ENCODE measurements at places on chromosomes 2 and 18.

DNA sequence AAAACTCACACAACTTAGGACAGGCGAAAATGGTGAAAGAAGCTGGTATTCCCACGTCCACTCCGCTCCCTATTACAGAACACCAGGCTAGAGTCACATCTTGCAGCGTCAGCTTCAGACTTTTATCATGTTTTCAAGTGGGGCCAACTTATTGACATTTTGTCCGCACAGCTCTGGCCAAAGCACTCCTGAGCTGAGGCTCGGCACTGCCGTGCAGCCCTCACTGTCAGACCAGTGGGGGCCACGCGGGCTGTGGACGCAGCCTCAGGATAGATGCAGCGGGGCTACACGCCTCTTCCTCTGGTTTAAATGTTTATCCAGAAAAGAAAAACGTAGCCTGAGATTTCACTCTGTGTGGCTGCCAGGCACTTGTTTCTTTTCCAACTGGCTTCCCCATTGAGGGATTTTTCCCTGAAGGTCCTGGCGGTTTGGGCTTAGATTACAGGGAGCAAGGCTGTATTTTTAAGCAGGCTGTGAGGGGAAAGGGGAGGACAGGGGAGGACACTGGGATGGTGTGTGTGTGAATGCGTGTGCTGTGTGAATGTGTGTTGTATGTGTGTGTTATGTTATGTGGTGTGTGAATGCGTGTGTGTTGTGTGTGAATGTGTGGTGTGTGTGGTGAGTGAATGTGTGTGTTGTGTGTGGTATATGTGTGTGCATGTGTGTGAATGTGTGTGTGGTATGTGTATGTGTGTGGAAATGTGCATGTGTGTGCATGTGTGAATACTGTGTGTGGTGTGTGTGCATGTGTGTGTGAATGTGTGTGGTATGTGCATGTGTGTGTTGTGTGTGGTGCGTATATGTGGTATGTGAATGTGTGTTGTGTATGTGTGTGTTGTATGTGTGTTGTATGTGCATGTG, 267.6 kb downstream of the DCDC2C start:
- DNase-seq, result no peak

DNA sequence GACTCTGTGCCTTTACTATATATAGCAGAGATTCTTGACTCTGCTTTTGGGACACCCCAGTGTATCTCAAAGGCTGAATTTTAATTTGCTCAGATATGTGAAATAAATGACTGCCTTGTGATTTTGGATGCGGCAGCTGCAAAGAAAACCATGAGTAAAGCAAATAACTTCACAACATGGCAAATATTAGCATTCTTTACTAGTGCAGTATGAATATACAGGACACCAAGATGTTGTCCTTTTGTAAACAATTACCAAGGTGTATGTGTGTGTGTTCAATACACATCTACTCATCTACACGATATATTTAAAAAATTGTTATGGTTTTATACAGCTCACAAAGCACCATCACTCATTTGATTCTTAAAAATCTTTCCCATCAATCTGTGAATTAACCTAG, 70.6 kb upstream of the TCF4 start:
- no peak for DNase-seq

- no peak for DNase-seq
These were observed 8.4 kb upstream of the SP9 start for GRCh38 chr2:174326161-174327020.

GRCh38 chr18:58611395-58612131, 17.3 kb downstream of the ALPK2 start:
- DNase-seq, result no peak

GRCh38 chr2:191739194-191739593, 61.3 kb downstream of the NABP1 start:
- no peak for DNase-seq

DNA sequence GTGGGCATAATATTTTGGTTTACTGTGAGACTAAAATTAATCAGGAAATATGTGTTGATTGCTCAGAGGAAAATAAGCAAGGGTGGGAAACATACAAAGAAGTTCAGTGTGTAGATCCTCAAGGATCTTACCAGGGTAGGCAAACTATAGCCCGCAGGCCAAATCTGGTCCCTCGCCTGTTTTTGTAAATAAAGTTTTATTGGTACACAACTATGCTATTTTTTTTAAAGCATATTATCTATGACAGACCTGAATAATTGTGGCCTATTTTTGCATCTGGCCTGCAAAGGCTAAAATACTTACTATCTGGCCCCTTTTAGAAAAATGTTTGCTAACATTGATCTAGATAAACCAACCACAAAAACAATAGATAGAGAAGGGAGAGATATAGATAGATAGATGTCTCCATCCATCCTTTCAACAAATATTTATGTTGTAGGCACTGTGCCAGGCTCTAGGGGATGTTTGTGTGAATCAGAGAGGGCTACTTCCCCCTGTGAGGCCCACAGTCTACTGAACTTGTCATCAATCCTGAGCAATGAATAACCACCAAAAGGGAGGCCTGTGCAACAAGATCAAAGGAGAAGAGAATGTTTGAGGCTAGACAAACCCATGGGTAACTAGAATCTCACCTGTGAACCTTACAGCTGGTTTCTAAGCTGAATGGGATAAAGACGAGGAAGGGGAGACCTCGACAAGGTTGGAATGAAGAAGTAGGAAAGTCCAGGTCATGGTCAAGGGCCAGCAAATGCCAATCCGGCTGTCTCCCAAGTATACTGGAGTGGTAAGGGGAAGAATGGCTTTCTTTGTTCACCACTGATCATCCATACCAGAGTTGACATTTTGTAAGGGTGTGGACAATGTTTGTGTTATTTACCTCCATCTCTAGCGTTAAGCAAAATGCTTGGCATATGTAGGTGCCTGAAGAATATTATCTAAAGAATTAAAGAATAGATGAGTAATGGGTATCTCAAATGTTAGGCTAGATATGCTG, 23.6 kb downstream of the ALPK2 start:
- DNase-seq, result no peak

- peak; percentile 12 for DNase-seq
These were observed 115.7 kb downstream of the ZNF385B start for GRCh38 chr2:179745635-179746256.

- no peak for DNase-seq
These were observed 45.9 kb downstream of the THUMPD2 start for GRCh38 chr2:39733070-39733674.

- no peak for DNase-seq
These were observed 93.0 kb upstream of the ATL2 start for GRCh38 chr2:38470115-38470514.

DNA sequence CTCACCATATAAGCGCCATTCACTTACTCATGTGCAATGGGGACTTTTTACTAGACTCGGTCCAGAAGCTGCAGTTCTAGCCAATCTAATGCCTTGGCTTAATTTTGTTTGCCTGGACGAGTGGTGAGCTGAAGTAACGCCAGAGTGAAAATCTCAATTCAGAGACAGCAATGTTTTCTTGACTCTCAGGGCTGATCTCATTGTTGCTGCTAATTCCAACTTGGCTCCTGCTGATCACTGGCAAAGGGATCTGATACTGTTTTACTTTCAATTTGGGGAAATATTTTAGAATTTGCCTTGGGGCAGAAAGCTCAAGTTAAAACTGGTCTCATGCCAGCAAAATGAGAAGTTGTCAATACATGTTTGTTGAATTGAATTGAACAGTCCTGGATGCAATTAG, 906.6 kb upstream of the CDH2 start:
- DNase-seq, result no peak

DNA sequence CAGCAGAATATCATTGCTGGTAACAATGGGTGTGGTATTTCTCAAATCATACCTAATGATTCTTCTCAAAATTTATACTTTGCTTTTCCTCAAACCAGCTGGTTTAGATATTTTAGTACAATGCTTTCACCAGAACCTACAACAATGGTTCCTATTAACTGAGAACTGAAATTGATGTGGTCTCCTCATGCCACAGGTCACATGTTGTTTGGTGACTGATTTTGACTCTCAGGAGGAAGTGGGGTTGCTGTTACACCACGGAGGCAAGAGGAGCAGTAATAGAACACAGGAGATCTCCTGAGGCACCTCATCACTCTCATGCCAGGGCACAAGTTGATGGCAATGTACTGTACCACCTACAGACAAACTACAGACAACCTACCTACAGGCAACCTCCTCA, 3.0 kb upstream of the CEP68 start:
- no peak for DNase-seq

DNA sequence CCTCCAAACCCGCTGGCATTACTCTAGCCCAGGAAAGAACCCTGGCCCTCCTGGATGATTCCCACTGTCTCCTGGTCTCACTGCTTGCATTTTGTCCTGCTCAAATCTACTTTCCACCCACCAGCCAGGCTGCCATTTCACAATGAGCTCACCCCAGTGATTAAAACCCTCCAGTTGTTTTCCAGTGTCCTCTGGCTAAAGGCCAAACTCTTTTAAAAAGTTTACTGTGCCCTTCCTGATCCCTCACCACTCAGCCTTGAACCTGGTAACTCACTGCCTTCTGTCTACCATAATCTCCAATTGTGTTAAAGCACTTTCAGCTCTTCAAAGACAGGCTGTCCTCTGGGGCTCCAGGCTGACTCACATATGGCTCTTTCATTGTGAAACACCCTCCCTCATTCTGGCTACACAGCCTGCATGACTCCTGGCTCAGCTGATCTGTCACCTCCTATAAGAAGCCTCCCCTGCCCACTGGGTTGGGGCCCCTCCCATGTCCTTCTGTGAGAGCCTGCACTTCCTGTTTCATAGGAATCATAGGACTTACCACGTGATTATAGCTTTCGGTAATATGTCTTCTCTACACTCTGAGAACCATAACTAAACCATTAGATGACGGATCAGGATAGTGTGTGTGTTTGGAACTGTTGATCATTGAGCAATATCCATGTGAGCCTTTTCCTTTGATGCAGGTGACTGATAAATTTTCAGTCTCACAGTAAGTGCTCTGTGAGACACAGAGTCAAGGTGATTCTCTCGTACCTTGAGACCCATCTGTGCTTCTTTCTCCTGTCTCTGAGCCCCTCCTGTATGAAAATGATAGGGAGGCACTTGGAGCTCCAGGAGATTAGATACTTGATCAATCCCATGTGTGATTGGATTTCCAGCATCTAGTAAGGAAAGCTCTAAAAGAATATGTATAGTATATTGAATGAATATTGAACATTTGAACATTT, 590.8 kb upstream of the ID2 start:
- DNase-seq, result no peak

DNA sequence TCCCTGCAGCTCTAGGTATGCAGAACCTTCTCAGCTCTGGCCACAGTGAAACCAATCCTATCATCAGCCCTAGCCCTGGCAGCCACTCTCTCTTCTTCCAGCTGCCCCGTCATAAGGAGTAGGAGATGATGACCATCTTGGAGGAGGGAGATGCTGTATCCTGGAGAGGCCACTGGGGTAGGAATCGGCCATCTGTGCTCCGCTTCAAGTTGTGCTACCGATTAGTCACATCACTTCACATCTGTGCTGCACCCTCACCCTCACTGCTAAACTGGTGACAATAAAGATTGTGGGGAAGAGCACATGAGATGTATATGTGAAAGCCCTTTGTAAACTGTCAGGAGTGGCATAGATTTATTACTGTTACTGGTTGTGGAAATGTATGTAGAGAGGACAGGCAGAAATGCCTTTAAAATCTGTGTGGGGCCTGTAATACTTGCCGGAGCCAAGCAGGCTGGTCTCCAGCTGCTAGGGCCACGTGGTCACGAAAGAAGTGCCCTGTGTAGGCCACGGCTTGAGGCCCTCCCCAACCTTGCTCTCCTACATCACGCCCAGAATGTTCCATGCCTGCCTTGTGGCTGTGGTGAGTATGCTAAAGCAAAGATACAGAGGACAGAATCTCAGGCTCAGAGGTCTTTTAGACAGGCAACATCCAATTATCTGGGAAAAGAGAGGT, 236.8 kb downstream of the CLIP4 start:
- no peak for DNase-seq

GRCh38 chr2:14451312-14451711, 181.2 kb upstream of the LRATD1 start:
- DNase-seq, result no peak

- no peak for DNase-seq
These were observed 115.2 kb downstream of the RAB3GAP1 start for GRCh38 chr2:135167273-135167672.

DNA sequence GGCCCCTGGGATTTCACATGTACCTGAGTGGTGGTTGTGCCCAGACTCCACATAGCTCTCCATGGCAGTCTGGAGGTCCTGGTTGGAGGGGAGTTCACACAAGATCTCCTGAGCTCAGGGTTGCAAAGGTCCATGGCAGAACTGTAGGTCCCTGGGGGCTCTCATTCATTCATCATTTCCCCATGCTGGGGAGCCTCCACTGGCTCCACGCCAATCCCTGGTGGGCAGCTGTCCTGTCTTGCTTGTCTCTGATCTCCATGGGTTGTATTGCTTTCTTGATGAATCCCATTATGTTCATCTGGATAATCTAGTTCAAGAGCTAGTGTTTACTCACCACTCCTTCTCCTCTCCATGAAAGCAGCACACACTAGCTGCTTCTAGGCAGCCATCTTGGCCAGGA, 42.4 kb downstream of the ZSWIM2 start:
- no peak for DNase-seq

- DNase-seq, result no peak
These were observed 1275.3 kb downstream of the LRP1B start for GRCh38 chr2:140855471-140855870.

DNA sequence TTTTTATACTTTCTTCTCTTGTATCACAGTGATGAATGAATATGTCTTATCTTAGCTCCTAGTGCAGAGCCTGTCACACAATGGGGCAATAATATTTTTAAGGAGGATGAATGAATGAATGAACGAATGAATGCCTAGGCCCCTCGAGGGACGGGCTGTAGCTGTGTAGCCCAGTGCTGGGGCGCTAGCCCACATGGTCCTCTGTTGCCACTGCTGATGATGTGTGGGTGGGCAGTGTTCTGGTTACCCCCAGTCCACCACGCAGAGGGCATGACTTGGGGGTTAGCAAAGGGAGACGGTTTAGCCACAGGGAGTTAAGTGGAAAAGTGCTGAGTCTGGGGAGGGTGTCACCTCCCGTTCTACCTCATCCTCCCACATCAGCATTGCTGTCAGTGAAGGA, 134.2 kb downstream of the SMAD7 start:
- DNase-seq, result no peak

- no peak for DNase-seq
These were observed 9.0 kb upstream of the AFTPH start for GRCh38 chr2:64515086-64515485.

- DNase-seq, result no peak
These were observed 23.2 kb downstream of the LAMA1 start for GRCh38 chr18:7094427-7094826.

Measured in cerebellum (tissue), 4 donors.